ENCODE measurements at places on chromosomes 4 and X. TPM values are rescaled to one million over a fixed set of nuclear protein-coding genes. Genes with fewer than 3 reads are reported as not detected.

- no peak for DNase-seq
Observed at GRCh38 chr4:56048383-56048701, 99.6 kb downstream of the CEP135 start.

DNA sequence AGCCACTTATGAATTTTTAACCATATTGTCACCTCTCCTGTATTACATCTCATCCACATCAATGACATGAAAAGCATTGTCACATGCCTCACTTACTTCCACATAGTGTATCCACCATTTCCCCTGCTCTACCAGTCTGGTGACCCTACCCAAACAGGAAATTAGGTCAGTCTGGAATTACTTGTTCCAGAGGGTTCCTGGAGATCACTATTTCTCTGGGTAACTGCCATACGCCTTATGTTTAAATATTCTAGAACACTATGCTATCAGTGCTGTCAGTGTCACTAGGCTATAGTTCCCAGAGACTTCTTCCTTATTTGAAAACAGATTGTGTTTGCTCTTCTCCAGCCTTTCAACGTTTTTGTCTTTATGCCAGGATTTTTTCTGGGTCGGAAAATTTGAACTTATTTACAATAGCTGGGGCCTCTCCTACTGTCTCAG, 15.0 kb downstream of the SRPX2 start:
- no peak for DNase-seq

DNA sequence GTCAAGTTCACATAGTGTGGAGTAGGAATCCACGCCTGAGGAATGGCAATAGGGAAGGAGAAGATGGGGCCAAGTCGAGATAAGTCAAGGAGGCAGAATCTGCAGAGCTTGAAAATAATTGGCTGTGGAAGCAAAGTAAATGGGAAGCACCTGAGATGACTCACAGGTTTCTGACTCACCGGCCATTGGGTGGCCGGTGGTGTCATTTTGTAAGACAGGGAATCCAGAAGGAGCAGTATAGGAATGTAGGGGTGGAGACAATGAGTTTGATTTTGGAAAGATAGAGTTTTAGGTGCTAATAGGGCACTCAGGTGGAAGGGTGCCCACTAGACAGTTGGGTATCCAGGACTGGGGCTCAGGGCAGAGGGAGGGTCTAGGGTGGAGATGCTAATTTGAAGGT, 201.0 kb upstream of the MAMLD1 start:
- no peak for DNase-seq

Gene MAGEA11
- total RNA-seq, result not detected

Gene FAM184B
- total RNA-seq, result not detected

GRCh38 chr4:100356172-100356571, 161.7 kb downstream of the EMCN start:
- DNase-seq, result no peak

Measured in pulmonary artery endothelial cell (primary cell).